Cardiac fibroblast (primary cell): ENCODE measurements at places on chromosomes 3 and 15.
A peak's percentile ranks its signal among the peaks of the same experiment; 100 is the strongest.

GRCh38 chr15:81152339-81152738, 18.3 kb downstream of the CFAP161 start:
- DNase-seq = no peak

- DNase-seq = no peak
These were observed 171.7 kb downstream of the NSMCE3 start for GRCh38 chr15:29097971-29098370.

DNA sequence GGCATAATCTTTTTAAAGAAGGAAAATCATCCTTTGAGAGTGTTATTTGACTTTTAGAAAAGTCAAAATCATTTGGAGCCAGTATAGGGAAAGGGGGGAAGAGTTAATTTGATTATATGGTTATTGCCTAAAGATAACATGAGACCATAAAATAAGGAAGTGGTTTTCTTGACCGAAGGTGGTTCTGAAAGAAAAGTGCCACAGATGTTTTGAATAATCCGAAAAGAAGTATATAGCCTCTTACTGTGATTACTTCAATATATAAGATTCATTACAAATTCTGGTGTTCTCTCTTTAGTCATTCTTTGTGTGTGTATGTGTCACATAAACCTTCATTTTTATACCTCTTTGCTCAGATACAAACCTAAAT, 1.1 kb downstream of the DNAJB11 start:
- DNase-seq = no peak

DNA sequence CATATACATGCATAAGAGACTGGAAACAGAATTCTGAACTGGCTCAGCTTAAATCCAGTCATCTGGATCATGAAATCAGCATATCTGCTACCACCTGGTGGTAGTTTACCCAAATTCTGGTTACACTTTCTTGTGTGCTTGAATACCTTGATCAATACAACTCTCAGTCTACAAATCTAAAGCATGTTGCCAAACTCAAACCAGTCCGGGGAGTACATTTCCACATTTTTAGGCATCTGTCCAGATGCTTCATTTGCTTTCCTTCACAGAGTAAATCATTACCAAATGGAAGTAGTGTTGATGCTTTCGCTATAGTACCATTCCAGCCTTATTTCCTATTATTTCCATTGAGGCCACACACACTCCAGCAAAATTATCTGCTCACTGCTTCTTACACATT, 126.4 kb downstream of the P2RY1 start:
- peak; percentile 42 for DNase-seq
